ENCODE measurements at places on chromosomes 13 and 19.
A peak's percentile ranks its signal among the peaks of the same experiment; 100 is the strongest.

DNA sequence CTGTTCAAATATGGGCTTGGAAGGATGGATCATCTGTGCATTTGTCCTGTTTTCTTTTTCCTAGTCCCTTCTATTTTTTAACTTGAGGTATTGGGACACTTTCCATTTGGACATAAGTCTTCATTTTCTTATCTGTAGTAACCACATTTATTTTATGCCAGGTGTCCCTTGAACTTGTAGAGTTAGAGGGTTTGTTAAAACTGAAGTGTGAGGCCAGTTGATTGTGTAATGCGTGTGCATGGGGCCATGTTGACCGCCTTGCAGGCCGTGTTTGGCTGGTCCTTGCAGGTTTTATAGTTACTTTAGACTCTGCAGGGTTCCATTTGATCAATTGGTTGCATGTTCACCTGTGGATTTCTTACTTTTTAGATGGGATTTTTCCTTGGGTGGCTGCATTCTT, 21.0 kb downstream of the SAE1 start:
- peak; percentile 31 for DNase-seq

- DNase-seq = peak; percentile 87
These were observed 3.0 kb downstream of the IRF2BP1 start for GRCh38 chr19:45882652-45883585.

GRCh38 chr13:39159393-39159792, 121.1 kb downstream of the NHLRC3 start:
- no peak for DNase-seq

DNA sequence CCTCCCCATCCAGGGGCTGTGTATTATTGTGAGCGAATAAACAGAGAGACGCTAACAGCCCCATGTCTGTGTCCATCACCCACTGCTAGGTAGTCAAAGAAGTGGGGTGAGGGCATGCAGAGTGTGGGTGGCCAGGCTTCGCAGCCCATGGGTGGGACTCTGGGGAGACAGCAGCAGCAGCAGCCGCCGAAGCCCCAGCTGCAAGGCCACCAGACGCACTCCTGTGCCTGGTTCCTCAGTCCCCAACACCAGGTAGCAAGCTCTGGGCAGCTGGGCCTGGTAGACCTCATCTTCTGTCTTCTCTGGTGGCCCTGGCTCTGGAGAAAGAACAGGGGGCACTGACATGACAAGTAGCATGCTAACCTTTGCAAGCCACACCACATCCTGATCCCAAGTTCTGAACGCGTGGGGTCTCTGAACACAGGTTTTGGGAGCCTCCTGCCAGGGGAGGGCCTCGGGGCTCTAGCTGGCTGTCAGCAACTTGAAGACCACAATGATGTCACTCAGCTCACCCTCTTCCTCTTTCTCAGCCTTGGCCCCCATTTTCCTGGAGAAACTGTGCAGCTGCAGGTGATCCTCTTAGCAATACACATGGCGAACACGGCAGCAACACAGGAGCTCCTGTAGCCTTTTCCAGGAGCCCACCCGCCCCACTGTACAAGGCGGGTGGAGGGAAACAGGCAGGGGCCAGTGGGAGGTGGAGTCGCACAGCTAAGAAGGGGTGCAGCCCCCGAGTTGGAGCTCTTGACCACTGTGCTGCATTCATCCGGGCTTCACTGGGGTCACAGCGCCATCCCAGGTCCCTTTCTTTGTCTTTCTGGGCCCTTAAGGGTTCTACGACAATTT, 5.8 kb downstream of the FUZ start:
- no peak for DNase-seq

DNA sequence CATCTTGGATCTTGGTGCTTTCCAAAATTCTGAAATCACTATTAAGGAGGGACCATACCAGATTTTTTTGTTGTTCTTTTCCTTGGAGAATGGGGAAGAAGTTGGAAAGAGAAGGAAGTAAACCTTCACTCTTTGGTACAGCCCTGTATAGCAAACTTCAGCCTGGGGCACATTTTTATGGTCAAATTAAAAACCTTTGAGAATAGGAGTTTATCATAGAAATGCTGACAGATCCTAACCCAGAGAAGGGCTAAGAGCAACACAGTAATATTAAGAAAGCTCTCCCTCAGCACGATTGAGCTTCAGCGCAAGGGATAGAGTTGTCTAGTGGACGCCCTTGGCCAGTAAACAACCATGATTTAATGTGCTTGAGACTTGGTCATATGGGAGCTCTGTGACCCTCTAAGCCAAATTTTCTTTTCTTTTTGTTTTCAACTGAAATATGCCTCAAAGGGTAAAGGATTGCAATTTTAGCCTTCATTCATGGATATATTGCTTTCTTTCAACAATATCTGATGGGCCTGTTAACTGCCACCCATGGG, 294.3 kb upstream of the MAB21L1 start:
- DNase-seq = no peak

- no peak for DNase-seq
These were observed 108.6 kb downstream of the MYCBP2 start for GRCh38 chr13:77218274-77218673.

DNA sequence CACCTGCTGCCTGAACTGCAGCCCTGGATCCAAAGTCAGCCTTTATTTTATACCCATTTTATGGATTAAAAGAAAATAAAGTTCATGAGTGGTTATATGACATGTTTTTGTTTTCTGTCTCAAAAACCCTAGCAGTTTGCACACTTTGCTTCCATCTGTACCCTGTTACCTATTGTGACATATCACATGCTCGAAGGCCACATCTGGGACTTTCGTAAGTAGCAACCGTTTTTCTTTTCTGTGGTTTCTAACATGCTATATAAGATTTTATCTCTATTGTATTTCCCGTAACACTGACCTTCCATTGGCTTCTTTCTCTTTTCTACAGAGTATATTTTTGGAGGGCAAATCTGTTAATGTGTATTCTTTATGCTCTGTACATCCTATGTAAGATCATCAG, 1007.2 kb downstream of the PCDH9 start:
- DNase-seq = no peak

GRCh38 chr19:17557466-17557865, 2.0 kb downstream of the COLGALT1 start:
- no peak for DNase-seq

DNA sequence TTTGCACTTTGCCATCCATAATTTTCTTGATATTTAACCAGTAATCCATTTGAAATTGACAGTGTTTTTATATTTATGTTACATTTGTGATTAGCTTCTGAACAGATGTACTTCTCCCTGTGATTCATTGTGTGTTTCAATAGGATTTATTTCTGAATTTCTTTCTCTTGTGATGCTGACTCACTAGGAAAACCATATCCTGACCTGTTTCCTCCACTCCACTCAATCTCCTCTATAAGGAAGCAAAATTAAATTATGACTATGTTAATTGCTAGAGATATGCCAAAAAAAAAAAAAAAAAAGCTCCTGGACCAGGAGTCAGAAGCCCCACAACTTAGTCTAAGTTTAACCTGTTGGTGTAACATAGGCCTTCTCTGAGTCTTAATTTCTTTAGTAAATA, 614.6 kb upstream of the SPRY2 start:
- no peak for DNase-seq

DNA sequence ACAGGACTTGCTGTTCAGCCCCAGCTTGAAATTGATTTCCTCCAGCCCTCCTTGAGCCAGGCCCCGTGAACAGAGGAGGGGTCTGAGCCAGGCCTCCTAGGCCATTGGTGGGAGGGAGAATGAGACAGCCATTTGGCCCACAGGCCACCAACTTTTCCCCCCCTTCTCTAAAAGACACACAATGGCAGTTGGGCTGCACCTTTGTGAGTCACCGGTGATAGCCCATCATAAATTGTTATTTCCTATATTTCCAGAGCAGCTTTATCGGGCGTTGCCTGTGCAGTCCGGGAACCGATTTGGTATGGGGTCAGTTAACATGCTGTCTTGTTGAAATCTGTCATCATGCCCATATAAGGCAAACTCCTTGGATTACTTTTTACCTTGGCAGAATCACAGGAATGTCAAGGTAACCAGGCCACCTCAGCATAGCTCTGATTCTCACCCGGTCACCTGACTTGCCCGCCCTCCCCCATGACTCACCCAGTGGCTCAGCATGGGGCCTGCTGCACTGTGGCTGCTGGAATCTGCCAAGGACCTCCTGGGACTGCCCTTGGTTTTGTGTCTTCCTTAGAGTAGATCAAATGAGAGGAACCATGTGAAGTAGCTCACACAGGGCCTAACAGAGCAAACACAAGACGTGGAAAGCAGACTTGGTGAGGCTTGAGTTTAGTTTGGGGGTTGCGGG, 36.1 kb downstream of the ACTN4 start:
- DNase-seq = peak; percentile 73

DNA sequence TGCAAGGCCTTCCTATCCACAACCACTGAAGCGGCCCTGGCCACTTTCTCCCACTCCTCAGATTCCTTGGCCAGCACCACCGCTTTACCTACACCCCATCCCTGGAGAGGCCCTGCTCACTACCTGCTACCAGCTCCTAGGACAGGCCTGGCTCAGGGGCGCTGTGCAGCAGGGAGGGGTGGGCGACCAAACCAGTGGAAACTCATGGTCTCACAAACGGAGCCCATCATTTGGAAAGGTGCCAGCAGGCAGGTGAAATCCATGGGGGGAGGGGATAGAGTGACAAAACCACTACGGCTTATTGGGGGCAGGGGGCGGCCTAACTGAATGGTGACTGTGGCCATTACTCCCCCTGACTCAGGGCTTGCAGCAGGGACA, 27.6 kb downstream of the C19orf47 start:
- no peak for DNase-seq

DNA sequence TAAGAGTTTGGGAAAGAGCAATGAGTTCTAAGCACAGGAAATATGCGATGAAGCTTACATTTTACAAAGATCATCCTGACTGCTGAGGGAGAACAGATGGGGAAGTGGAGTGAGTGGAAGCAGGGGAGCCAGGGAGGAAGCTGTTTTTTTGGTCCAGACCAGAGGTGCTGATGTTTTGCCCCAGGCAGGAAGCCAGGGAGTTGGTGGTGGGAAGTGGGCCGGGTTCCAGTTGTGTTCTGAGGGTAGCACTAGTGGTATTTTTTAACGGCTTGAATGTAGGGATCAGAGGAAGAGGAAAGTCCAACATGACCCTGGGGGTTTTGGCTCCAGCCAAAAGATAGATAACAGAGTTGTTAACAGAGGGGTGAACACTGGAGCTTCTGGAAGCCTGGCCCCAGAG, 20.7 kb upstream of the OLFM4 start:
- DNase-seq = no peak

- no peak for DNase-seq
These were observed 435.6 kb downstream of the FOXO1 start for GRCh38 chr13:40230833-40231266.

DNA sequence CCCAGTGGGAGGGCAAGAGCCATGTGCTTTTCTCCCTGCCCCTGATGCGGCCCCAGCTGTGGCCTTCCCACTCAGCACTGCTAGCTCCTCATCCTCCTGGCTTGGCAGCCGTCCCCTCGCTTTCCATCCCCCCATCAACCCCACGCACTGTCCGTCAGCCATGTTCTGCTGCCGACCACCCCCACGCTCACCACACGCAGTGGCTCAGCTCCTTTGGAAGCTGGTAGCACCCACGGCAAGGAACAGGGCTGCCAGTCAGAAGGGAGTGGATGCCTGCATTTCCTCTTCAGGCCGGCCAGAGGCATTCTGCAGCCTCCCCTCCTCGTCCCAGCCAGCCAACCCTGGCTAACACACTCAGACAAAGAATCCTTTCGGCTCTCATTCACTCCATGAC, 6.3 kb downstream of the CALM3 start:
- DNase-seq = no peak

GRCh38 chr19:50518091-50519005, 4.6 kb upstream of the ASPDH start:
- no peak for DNase-seq

DNA sequence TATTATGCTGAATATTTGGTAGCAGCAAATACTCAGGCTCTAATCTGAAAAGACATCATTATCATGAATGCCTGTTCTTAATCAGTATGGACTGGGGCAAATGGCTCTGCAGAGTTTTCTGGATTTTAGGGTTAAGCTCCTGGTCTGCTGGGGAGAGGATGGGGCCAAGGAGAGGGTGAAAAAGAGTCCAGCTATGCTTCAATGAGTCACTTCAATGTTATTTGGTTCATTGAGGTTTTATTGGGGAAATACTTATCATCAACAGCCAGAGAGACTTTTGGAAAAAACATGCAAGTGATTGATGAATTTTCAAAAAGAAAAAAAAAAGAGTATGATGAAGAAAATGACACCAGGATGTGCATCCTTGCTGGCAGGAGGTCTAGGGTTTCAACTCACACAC, 278.3 kb downstream of the UQCRFS1 start:
- no peak for DNase-seq

- DNase-seq = no peak
These were observed 2.5 kb upstream of the PLEKHF1 start for GRCh38 chr19:29662604-29663404.

DNA sequence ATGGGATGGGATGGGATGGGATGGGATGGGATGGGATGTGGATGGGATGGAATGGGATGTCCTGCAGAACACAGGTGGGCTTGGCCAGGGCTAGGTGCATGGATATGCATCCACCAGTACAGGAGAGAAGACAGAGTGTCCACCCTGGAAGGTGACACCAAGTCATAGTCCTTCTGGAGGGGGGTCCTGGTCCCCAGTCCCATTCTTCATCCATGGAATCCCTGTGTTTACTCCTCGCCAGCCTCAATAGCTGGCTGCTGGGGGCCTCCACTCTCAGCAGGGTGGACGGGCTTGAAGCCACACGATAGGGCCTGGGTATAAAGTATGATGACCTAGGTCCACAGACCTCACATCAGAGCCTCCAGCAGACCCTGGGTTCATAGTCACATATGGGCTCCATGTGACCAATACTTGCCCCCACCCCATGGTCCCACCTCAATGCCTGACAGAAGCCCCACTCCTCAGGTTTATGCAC, 40.1 kb downstream of the RFX2 start:
- DNase-seq = no peak

DNA sequence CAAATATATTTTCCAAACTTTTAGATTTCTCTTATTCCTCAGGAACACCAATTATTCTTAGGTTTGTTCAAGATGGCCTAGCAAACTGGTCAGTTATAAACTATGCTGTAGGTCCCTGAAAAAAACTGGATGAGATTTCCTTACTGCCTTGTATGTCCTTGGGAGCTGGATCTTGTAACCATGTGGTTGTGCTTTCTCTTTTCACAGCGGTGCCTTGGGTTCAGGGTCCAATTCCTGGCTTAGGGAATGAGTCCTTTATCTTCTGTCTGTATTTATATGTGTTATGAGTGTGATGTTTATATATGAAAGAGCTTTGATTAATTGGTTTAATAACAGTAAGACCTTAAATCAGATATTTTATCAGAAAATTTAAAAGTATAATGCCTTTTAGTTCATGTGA, 23.5 kb upstream of the GRTP1 start:
- DNase-seq = no peak

Measured in hematopoietic multipotent progenitor cell treated with erythropoietin and hydrocortisone succinate and interleukin-3 and kit ligand, for 15 days (in vitro differentiated cells).